ENCODE measurements at places on chromosomes 11 and 22.

GRCh38 chr22:26556904-26557303 is 33.0 kb downstream of the TPST2 start:
- no peak for DNase-seq
- H3K36me3 ChIP-seq = no peaks in the 10 kb centered on the region
- H3K4me1 ChIP-seq = peaks cover 11% of the 10 kb centered on the region

GRCh38 chr11:118339281-118339961 is 3.1 kb downstream of the CD3D start:
- H3K4me1 ChIP-seq = no peaks in the 10 kb centered on the region
- H3K27ac ChIP-seq = no peak overlapping the region
- DNase-seq = no peak

GRCh38 chr22:32444068-32444467 is 20.2 kb downstream of the BPIFC start:
- no peaks in the 10 kb centered on the region for H3K36me3 ChIP-seq
- H3K4me1 ChIP-seq = no peaks in the 10 kb centered on the region
- no peak for DNase-seq
- H3K4me3 ChIP-seq = no peak overlapping the region

GRCh38 chr22:44438056-44438455 is 60.0 kb downstream of the RTL6 start:
- no peak overlapping the region for H3K4me3 ChIP-seq
- no peak overlapping the region for H3K27ac ChIP-seq
- H3K36me3 ChIP-seq = no peaks in the 10 kb centered on the region
- no peaks in the 10 kb centered on the region for H3K4me1 ChIP-seq

GRCh38 chr11:35367491-35367890 is 51.9 kb downstream of the SLC1A2 start:
- H3K36me3 ChIP-seq = no peaks in the 10 kb centered on the region
- no peak overlapping the region for H3K4me3 ChIP-seq
- H3K27me3 ChIP-seq = no peaks in the 10 kb centered on the region
- H3K4me1 ChIP-seq = 0 out of 2 replicates have a peak, but pooled peaks cover 3% of the 10 kb centered on the region

DNA sequence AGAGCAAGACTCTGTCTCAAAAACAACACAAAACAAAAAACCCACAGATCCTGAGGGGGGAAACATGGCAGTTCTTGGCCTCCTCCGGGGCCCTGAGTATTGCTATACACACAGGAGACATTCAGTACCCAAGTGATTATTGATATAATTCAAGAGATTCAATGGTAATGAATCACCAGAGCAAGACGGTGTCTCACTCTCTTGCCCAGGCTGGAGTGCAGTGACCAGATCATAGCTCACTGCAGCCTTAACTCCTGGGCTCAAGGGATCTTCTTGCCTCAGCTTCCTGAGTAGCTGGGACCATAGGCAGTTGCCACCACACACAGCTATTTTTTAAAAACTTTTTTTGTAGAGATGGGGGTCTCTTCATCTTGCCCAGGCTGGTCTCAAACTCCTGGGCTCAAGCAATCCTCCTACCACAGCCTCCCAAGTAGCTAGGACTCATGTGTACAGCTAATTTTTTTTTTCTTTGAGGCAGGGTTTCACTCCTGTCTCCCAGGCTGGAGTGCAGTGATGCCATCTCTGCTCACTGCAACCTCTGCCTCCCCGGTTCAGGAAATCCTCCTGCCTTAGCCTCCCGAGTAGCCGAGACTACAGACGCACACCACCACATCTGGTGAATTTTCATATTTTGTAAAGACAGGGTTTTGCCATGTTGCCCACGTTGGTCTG is 21.8 kb upstream of the PIK3C2A start:
- no peak overlapping the region for H3K27ac ChIP-seq
- no peaks in the 10 kb centered on the region for H3K36me3 ChIP-seq
- H3K27me3 ChIP-seq = no peaks in the 10 kb centered on the region

- no peak for DNase-seq
- H3K36me3 ChIP-seq = no peaks in the 10 kb centered on the region
- no peaks in the 10 kb centered on the region for H3K27me3 ChIP-seq
- no peaks in the 10 kb centered on the region for H3K4me1 ChIP-seq
- no peak overlapping the region for H3K27ac ChIP-seq
Observed at GRCh38 chr11:79570104-79570503, 129.3 kb upstream of the TENM4 start.

GRCh38 chr11:86174101-86175046 is 70.2 kb upstream of the EED start:
- H3K27me3 ChIP-seq = no peaks in the 10 kb centered on the region
- no peak overlapping the region for H3K27ac ChIP-seq
- no peaks in the 10 kb centered on the region for H3K4me1 ChIP-seq
- no peak overlapping the region for H3K4me3 ChIP-seq
- no peaks in the 10 kb centered on the region for H3K36me3 ChIP-seq

- no peak overlapping the region for H3K27ac ChIP-seq
- peak overlapping the region; percentile 68 for H3K4me3 ChIP-seq
- H3K27me3 ChIP-seq = peaks cover 64% of the 10 kb centered on the region
- peaks cover 8% of the 10 kb centered on the region for H3K4me1 ChIP-seq
- DNase-seq = no peak
- no peaks in the 10 kb centered on the region for H3K36me3 ChIP-seq
Observed at GRCh38 chr11:128904656-128905344, 13.6 kb downstream of the KCNJ5 start.

- peak overlapping the region; percentile 36 for H3K4me3 ChIP-seq
- no peak for DNase-seq
- H3K36me3 ChIP-seq = no peaks in the 10 kb centered on the region
- no peaks in the 10 kb centered on the region for H3K4me1 ChIP-seq
- no peak overlapping the region for H3K27ac ChIP-seq
Observed at GRCh38 chr11:62842171-62842741, 2.9 kb upstream of the WDR74 start.

DNA sequence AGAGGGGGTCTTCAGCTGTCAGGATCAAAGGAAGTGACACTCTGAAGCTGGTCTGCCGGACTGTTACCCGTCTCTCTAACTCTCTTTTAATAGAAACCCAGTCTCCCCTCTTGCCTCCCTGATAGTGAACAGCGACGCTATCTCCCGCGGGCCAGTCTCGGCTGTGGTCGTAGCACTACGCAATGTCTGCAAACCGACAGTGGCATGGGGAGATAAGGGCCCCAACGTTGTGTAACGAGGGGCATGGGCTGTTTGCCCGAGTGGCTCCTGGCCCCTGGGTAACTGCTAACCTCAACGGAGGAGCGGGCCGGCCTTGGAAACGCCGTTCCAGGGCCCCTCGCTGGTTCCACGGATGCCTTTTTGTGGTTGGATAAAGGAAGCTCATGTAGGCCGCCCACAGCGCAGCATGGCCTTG is 23.3 kb downstream of the ZBTB16 start:
- H3K4me3 ChIP-seq = no peak overlapping the region
- no peak overlapping the region for H3K27ac ChIP-seq
- no peak for DNase-seq
- no peaks in the 10 kb centered on the region for H3K36me3 ChIP-seq

DNA sequence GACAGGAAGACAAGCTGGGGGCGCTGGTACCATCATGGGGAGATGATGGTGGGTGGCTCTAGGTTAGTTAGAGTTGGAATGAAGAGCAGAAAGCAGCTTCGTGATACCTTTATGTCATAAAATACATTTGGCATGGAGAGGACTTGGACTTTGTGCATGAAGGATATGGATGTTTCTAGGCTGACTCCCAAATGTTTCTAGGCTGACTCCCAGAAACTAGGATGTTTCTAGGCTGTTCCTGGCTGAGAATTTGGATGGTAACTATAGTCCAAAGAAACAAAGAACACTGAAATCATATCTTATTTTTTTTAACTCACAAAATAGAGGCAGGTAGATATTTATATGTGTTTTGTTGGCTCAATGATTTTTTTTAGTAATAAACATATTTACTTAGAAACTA is 89.4 kb upstream of the VPREB1 start:
- no peak for DNase-seq
- no peak overlapping the region for H3K4me3 ChIP-seq
- peaks cover 32% of the 10 kb centered on the region for H3K27me3 ChIP-seq

DNA sequence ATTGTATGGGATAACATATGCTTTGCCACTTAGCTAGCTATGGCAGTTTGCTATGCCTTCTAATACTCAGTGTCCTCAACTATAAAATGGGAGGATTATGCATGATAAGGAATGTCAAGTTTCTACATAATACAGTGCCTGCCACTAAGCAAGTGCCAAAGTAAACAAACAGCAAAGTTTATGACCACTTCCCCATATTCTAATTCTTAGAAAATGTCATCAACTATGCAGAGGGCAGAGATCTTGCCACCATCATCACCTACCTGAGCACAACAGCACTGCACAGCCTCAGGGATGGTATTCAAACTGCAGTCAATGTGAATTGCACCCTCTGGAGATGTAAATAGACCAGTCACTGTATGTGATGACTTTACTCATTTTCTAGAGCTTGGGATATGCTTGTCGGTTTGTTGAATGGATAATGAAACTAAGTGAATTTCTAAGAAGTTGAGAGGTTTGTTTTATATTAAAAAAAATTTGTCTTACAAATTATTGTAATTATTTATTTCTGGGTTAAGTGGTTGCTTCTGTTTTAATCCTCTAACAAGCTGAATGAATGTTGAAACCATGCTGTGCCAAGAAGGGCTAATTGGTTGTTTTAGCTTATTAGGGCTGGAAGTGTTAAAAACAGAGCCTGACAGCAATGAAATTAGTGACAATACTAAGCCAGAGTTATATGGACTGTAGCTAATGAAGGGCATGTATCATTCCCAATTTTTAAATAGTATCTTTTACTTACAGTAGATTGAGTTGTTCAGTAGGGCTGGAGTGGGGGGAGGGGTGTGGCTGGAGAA is 398.4 kb downstream of the CNTN5 start:
- no peak overlapping the region for H3K4me3 ChIP-seq
- no peaks in the 10 kb centered on the region for H3K36me3 ChIP-seq
- peaks cover 2% of the 10 kb centered on the region for H3K4me1 ChIP-seq
- no peaks in the 10 kb centered on the region for H3K27me3 ChIP-seq
- DNase-seq = no peak
- no peak overlapping the region for H3K27ac ChIP-seq

DNA sequence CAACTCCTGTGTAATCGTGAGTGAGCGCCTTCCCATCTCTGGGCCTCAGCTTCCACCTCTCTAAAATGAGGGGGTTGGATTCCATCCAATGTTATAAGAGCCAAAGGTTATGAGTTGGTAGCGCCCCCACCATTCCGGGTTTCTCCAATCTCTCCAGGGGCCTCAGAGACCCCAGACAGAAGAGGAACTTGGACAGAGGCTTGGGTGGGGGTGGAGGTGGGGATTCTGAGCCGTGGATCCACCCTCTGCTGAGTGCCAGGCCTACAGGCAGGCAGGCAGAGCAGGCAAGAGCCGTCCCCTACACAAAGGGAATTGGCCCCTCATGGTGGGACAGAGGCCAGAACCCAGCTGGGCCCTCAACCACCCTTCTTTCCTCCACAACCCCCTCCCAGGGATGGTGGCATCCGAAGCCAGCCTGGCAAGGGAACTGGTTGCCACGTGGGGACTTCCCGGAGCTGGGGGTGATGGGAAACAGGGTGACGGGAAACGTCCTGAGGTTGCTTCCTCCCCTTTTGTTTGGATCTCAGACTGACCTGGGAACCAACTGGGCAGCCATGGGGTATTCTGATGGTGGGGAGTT is 31.8 kb downstream of the TXN2 start:
- DNase-seq = no peak
- H3K4me3 ChIP-seq = no peak overlapping the region
- no peaks in the 10 kb centered on the region for H3K4me1 ChIP-seq
- no peak overlapping the region for H3K27ac ChIP-seq
- no peaks in the 10 kb centered on the region for H3K27me3 ChIP-seq

DNA sequence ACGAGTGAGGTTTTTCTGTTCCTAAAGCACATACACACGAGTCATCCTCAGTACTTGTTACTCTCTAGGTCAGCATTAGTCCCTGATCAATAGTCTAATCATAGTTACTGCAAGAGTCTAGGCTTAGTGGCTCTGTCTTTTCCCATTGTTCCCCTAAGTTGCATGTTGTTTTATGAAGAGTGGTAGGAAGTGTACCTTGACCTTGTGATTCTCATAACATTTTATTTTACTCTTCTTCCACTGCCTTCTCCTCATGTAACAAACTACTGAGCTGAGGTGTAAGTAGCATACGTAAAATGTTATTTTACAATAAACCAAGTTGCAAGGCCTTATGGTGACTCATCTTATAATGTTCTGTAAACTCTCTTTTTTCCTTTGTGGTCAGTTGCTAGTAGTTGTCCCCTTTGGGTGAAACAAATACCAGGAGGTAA is 15.0 kb downstream of the METTL15 start:
- no peak overlapping the region for H3K4me3 ChIP-seq
- DNase-seq = no peak
- H3K27ac ChIP-seq = no peak overlapping the region
- no peaks in the 10 kb centered on the region for H3K4me1 ChIP-seq
- H3K27me3 ChIP-seq = no peaks in the 10 kb centered on the region
- no peaks in the 10 kb centered on the region for H3K36me3 ChIP-seq

GRCh38 chr11:69300120-69301060 is 6.4 kb downstream of the MYEOV start:
- no peaks in the 10 kb centered on the region for H3K36me3 ChIP-seq
- DNase-seq = no peak
- no peaks in the 10 kb centered on the region for H3K27me3 ChIP-seq
- H3K27ac ChIP-seq = no peak overlapping the region
- H3K4me1 ChIP-seq = no peaks in the 10 kb centered on the region

DNA sequence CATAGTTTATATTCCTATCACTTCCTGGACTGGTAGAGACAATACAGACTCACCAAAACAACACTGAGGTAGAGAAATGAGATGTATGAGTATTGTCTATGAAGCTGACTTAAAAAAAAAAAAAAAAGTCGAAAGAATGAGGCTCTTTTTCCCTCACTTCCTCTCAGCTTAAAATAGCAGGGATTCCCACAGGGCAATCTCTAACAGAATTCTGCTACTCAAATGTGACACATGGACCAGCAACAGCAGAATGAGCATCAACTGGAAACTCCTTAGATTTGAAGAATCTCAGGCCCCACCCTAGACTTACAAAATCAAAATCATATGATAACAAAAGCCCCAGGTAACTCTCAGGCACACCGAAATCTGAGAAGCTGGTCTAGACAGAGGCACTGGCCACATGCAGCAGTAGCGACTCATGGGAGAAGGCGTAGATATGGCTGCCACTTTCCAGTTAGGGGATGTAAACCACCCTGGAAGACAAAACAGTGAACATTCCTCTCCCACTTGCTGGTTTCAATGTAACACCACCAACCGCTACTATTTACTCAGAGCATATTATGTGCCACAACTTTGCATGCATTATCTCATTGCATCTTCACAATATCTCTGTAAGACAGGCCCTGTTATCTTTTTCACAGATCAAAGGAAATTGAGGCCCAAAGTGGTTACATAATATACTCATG is 128.0 kb downstream of the RBFOX2 start:
- no peak overlapping the region for H3K4me3 ChIP-seq
- no peaks in the 10 kb centered on the region for H3K4me1 ChIP-seq
- no peak overlapping the region for H3K27ac ChIP-seq
- no peaks in the 10 kb centered on the region for H3K27me3 ChIP-seq
- no peaks in the 10 kb centered on the region for H3K36me3 ChIP-seq

DNA sequence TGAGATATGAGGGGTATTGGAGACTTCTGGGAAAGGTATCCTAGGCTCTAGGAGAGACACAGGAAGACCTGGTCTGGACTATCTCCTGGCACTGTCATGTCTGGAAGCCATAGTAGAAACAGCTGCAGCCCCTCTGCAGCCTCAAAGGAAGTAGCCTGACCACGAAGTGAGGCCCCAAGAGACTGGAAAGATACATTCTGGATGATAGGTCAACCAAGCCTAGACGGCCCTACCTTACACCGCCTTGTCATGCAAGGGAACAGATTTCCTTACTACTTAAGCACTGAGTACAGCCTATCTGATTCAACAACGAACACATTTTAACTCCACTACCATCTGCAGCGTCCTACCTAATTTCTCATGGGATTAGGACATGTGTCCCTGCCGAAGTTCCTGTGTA is 31.1 kb downstream of the UQCR10 start:
- no peaks in the 10 kb centered on the region for H3K4me1 ChIP-seq
- H3K27ac ChIP-seq = no peak overlapping the region
- H3K36me3 ChIP-seq = peaks cover 8% of the 10 kb centered on the region
- no peak overlapping the region for H3K4me3 ChIP-seq
- no peaks in the 10 kb centered on the region for H3K27me3 ChIP-seq
